ENCODE measurements at places on chromosomes 11 and 22. TPM values are rescaled to one million over a fixed set of nuclear protein-coding genes. Genes with fewer than 3 reads are reported as not detected.

OR52N4 gene
- total RNA-seq: not detected

CHRM1 gene
- total RNA-seq: not detected

DNA sequence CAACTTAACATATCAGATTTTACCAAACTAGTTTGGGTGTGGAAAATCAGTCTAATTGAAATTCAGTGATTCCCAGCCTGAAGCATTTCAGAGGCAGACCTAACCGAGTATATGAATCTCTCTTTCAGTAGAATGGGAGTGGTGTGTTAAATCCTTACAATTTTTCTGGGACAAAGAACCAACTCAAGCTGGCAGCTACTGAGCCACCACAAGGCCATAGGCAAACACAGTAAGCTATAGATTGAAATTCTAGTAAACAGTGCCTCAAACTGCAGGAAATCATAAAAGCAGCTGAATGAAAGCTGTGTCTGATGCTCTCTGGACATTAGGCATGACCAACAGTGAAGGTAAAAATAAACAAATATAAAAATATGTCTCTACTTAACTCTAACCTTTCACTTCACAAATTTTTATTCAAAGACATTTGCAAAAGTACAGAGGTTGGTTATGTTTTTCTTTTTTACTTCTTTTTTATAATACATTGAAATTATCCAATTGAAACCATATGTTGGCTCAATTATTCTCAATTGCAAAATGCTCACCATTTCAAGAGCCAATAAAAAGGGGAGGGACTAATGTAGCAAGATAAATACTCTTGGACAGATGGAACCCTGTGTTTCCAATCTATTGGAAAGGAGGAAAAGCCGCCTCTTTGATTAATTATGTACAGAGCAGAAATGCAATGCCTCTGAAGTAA is 35.8 kb upstream of the FIBIN start:
- no peak for DNase-seq

DNA sequence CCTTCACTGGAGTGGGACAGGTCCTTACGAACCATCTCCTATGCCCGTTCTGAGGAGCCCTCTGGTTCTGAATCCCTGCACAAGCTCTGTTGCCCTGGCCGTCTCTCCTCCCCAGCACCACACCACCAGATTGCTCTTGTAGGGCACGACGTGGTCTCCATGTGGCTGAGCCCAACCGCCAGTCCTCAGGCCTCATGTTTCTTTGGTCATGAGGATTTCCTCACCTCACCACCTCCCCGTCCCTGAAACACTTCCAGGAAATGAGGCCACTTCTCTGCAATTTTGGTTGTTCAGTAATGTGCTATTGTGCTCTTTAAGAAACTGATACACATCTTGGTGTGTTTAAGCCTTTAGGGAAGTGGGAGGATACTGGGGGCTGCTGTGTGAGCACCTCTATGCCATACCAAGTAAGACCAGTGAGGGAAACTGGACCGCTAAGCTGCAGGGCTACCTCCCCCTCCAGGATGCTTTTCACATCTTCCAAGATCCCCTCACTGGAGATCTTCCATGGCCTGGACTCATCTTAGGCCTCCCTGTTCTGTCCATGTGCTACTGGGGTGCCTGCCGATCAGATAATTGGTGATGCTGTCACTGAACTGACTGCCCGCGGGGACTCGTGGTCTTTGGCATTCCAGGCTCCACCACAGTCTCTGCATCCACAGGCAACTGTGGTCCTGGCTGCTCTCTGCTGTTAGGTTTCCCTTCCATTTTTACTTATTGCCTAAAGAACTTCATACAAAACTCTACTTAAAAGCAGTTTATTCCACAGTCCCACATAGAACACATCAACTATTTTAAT is 21.9 kb downstream of the DRICH1 start:
- no peak for DNase-seq

DNA sequence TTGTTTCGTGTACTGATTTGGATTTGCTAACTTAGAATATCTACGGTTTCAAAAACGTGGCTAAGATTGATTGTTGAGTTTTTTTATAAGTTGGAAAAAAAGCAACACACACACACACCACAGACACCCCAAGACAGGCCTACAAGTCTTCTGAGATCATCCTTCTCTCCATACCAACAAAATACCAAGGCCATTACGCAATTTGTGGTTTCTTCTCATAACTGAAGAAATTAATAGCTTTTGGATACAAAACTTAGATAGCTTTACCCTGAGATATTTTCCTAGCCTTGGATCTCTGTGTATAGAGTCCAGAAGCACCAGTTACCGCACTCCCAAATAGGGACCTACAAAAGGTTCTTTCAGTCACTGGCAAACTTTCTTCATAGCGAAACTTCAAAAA is 113.6 kb downstream of the SIK3 start:
- DNase-seq: no peak

GRCh38 chr22:25077964-25078363 is 121.7 kb upstream of the CRYBB3 start:
- no peak for DNase-seq

- no peak for DNase-seq
Measured at GRCh38 chr11:121683791-121684190, 231.0 kb upstream of the SORL1-AS1 start.

DNA sequence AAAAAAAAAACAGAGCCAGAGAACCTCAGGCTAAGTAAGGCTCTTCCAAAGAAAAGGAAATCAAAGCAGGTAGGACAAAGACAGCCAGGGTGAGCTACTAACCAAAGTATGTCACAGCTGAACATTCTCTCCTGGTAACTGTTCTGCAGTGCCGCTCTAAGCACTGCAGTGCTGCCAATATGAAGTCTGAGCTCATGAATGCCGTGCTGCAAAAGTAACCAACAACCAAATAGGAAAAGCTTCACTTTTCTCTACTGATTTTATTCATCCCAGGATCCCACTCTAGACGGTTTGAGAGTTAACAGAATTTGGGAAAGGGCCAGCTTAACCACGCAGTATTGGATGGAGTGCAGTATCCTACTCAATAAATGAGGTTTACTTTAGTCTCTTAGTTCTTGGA is 3.5 kb downstream of the SIK3 start:
- DNase-seq: no peak

GRCh38 chr22:17476838-17477237 is 86.5 kb upstream of the SLC25A18 start:
- no peak for DNase-seq
